ENCODE measurements at places on chromosomes 3 and 15.

DNA sequence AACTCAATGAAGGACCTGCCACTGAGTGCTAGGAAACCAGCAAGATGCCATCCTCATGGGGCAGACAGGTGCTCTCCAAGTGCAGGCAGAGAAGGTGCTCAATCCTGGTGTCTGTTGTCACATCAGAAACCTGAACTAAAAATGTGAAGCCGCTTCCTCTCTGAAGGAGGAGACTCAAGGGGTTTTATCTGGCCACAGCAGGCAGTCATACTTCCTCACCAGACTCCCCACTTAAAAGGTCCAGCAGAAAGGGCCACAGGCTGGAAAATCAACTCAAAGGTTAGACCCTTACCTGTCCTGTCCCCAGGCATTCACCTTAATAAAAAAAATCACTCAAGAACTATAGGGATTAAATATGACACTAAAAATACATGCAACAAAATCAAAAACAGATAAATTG lies 4.8 kb downstream of the CCDC12 start:
- DNase-seq: no peak

DNA sequence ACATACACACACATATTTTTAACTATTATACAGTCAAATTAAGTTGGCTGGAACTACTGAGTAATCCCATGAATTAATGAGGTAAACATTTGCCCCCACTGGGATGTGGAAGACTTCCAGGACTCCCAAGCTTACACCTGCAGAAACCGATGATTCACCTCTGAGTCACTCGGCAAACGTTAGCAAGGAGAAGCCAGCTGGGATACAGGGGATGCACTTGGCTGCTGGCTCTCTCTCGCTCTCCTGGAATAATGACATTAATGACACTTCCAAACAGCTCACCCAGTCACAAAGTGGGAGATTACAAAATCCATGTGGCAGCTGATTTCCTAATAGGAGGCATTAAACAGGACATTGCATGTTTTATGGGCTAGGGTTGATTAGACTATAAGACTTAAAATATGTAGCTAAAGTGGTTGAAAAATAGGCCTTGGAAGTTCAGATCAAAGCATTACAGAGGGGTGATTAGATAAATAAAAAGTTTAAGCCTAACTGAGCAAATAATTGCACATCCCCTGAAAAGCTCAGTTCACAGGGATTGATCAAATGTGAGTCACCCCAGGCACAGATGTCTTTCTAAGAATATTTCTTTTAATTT lies 500.9 kb downstream of the SOX2 start:
- DNase-seq: peak; percentile 100

DNA sequence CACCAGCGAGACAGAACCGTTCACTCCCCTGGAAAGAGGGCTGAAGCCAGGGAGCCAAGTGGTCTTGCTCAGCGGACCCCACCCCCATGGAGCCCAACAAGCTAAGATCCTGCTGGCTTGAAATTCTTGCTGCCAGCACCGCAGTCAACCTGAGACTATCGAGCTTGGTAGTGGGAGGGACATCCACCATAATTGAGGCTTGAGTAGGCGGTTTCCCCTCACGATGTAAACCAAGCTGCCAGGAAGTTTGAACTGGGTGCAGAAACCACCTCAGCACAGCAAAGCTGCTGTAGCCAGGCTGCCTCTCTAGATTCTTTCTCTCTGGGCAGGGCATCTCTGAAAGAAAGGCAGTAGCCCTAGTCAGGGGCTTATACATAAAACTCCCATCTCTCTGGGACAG lies 151.0 kb downstream of the MBNL1 start:
- no peak for DNase-seq

- no peak for DNase-seq
Measured at GRCh38 chr3:32120471-32120870, 14.1 kb downstream of the GPD1L start.

Data from NCI-H1105 treated with DMSO at 0.1 percent for 48 hours (cell line).